ENCODE measurements at places on chromosomes 5 and 9. TPM values are rescaled to one million over a fixed set of nuclear protein-coding genes. Genes with fewer than 3 reads are reported as not detected.
A peak's percentile ranks its signal among the peaks of the same experiment; 100 is the strongest.

GRCh38 chr9:18911714-18912342 lies 121.2 kb downstream of the SAXO1 start:
- H3K27me3 ChIP-seq: no peaks in the 10 kb centered on the region
- no peak overlapping the region for H3K27ac ChIP-seq
- H3K4me1 ChIP-seq: no peaks in the 10 kb centered on the region
- H3K4me3 ChIP-seq: no peak overlapping the region
- no peak for DNase-seq

DNA sequence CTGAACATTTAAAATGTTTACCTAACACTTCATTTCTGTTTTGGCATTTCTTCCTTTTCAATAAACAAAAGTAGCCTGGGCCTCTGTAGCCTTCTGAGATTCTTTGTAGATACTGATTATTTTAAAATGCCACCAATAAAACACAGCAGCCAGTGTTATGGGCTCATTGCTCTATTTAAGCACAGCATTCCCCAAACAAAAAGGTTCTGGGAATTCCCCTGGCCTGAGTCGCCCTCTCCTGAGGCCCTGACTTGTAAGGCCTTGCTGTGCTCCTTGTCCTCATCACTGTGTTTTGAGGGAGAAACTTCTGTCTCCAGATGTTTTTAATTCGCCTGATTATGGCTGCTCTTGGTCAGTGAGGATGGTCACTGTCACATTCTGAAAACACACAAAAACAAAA lies 33.0 kb upstream of the CTXN3 start:
- no peak overlapping the region for H3K27ac ChIP-seq
- no peak for DNase-seq
- no peak overlapping the region for H3K4me3 ChIP-seq
- no peaks in the 10 kb centered on the region for H3K4me1 ChIP-seq

GRCh38 chr5:31047621-31048020 lies 145.9 kb upstream of the CDH6 start:
- no peaks in the 10 kb centered on the region for H3K4me1 ChIP-seq
- H3K4me3 ChIP-seq: no peak overlapping the region
- DNase-seq: no peak
- no peaks in the 10 kb centered on the region for H3K36me3 ChIP-seq
- H3K27ac ChIP-seq: no peak overlapping the region

- H3K27ac ChIP-seq: no peak overlapping the region
- H3K36me3 ChIP-seq: no peaks in the 10 kb centered on the region
- peaks cover 16% of the 10 kb centered on the region for H3K4me1 ChIP-seq
- no peak for DNase-seq
- no peaks in the 10 kb centered on the region for H3K27me3 ChIP-seq
Measured at GRCh38 chr5:139383993-139384590, 995 bp upstream of the SLC23A1 start.

DNA sequence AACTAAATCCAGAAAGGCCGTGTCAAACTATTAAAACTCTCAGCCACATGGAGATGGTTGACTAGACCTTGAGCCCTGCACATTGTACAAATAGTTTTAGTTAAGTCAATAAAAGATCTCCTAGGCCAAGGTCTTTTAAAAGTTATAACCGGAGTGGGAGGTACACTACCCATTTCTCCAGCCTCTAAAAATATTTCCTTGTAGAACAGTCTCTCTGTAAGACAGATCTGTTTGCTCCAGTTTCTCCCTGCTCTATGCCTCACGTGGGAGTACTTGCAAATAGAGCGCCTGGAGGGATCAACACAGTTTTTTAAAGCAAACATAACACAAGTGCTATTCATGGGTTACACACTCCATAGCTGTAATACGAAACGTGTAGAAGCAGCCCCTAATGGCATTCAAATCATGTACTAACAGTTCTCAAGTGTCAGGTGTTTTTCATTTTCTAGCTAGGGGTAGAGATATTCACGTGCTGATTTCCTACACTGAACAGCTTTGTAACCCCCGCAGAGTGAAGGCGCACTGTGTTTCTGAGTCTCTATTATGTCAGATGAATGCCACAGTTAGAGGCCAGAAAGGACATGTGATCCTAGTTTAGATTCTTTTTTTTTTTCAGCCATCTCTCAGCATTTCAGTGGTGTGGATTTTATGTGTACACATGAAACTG lies 703.4 kb upstream of the GRAMD2B start:
- no peaks in the 10 kb centered on the region for H3K4me1 ChIP-seq
- no peaks in the 10 kb centered on the region for H3K36me3 ChIP-seq
- H3K4me3 ChIP-seq: no peak overlapping the region
- DNase-seq: peak; percentile 42
- H3K27ac ChIP-seq: no peak overlapping the region
- H3K27me3 ChIP-seq: no peaks in the 10 kb centered on the region

- no peaks in the 10 kb centered on the region for H3K27me3 ChIP-seq
- H3K27ac ChIP-seq: no peak overlapping the region
- H3K36me3 ChIP-seq: no peaks in the 10 kb centered on the region
- no peak overlapping the region for H3K4me3 ChIP-seq
- no peaks in the 10 kb centered on the region for H3K4me1 ChIP-seq
Measured at GRCh38 chr5:135246605-135246922, 152.5 kb downstream of the MACROH2A1 start.

DNA sequence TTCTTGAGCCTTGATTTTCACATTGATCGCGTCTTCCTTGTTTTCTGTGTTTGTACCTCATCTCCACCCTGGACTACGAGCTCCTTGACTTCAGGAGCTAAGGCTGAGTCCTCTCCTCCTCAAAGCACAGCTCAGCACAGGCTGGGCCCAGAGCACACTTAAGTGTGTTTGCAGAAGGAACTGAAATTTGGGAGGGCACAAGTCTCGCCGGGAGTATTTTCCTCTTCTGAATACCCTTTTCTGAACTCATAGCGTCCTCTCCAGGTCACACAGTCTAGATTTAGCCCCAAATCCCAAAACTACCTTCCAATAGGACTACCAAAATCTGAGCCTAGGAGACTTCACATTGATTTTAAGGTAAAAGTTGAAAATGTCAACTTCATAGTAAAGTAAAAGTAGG lies 41.6 kb downstream of the TSTD2 start:
- H3K4me1 ChIP-seq: no peaks in the 10 kb centered on the region
- DNase-seq: no peak
- no peaks in the 10 kb centered on the region for H3K36me3 ChIP-seq

GRCh38 chr5:71475788-71476384 lies 20.4 kb downstream of the BDP1 start:
- no peak overlapping the region for H3K27ac ChIP-seq
- no peaks in the 10 kb centered on the region for H3K36me3 ChIP-seq
- H3K4me3 ChIP-seq: no peak overlapping the region
- H3K4me1 ChIP-seq: no peaks in the 10 kb centered on the region

DNA sequence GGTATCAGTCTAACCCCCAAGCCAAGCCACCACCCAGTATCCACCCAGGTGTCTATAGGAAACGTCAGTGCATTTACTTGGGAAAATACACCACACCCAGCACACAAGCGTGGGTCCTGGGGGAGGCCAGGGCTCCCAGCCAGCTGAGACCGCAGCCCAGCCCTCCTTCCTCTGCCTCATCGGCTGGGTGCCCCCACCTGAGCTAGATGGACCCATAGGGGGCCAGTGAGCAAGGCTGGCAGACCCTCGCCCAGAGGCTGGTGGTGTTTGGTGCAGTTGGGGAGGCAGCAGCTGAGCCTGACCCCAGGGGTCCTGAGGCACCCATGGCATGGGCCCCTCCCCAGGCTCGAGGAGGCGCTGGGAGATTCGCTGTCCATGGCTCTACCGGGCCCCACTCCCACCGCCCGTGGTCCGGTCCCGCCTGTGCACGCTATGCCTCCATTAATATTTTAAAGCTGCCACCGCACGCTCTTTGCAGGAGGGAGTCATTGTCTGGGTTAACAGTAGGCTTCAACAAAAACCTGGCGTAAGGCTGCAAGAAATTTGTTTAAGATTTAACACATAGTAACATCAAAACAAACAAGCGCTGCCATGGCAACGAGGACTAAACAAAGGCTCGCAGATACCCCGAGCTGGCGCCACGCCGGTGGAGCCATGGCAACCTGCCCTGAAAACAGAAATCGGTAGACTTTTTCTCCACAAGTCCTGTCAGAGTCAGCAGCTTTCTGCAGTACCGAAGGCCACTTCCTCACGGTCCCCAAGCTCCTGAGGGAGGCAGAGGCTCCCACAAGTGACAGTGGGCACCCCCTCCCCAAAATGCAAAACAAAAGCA lies 20.6 kb downstream of the TPPP start:
- H3K4me3 ChIP-seq: no peak overlapping the region
- DNase-seq: peak; percentile 69
- no peaks in the 10 kb centered on the region for H3K27me3 ChIP-seq
- peaks cover 21% of the 10 kb centered on the region for H3K4me1 ChIP-seq
- H3K27ac ChIP-seq: no peak overlapping the region

GRCh38 chr5:94776167-94776566 lies 157.7 kb downstream of the SLF1 start:
- no peak for DNase-seq
- no peak overlapping the region for H3K4me3 ChIP-seq
- no peaks in the 10 kb centered on the region for H3K27me3 ChIP-seq
- no peaks in the 10 kb centered on the region for H3K36me3 ChIP-seq

DNA sequence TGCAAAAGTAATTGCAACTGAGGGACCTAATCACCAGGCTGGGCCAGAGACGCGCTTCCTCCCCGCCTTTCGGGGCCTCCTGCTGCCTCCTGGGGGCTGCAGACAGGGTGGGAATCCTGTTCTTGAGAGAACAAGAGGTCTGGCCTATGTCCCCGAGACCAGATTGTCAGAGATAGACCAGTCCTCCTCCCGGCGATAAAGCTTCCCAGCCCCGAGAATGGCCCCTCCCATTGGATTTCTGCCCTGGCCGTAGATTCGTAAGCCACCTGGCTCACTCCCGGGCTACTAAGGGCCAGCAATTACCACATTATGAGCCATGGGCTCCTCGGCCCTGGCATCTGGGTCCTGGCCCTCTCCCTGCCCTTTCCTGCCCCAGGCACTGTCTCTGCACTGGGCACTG lies 70.4 kb downstream of the HRH2 start:
- no peak for DNase-seq
- H3K4me1 ChIP-seq: no peaks in the 10 kb centered on the region
- peaks cover 4% of the 10 kb centered on the region for H3K27me3 ChIP-seq
- H3K36me3 ChIP-seq: no peaks in the 10 kb centered on the region
- no peak overlapping the region for H3K27ac ChIP-seq

GRCh38 chr5:96076451-96076850 lies 114.8 kb upstream of the ELL2 start:
- no peaks in the 10 kb centered on the region for H3K36me3 ChIP-seq
- no peak overlapping the region for H3K27ac ChIP-seq
- H3K27me3 ChIP-seq: no peaks in the 10 kb centered on the region
- DNase-seq: no peak
- no peak overlapping the region for H3K4me3 ChIP-seq

GRCh38 chr5:123278284-123278683 lies 144.9 kb downstream of the CEP120 start:
- H3K27ac ChIP-seq: no peak overlapping the region
- DNase-seq: no peak
- no peaks in the 10 kb centered on the region for H3K36me3 ChIP-seq
- H3K27me3 ChIP-seq: no peaks in the 10 kb centered on the region
- H3K4me1 ChIP-seq: no peaks in the 10 kb centered on the region

DNA sequence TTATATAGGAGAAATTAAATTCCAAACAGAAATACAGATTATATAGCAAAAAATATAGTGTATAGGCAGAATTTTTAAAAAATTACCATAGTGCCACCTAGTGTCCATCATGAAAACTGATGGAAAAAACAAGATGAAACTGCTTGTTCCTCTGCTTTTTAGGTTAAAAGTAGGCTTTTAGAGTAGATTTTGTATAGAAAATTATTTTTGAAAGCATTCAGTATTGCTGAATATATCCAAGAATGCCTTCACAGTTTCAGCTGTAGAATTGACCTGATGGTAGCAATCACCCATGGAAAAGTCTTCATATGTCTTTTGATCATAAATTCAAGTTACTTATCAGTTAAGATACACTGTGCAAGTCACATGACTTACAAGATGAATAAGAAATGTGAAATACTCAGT lies 19.7 kb downstream of the RIOK2 start:
- DNase-seq: no peak
- no peaks in the 10 kb centered on the region for H3K36me3 ChIP-seq
- no peaks in the 10 kb centered on the region for H3K4me1 ChIP-seq
- no peak overlapping the region for H3K4me3 ChIP-seq
- H3K27ac ChIP-seq: no peak overlapping the region

DNA sequence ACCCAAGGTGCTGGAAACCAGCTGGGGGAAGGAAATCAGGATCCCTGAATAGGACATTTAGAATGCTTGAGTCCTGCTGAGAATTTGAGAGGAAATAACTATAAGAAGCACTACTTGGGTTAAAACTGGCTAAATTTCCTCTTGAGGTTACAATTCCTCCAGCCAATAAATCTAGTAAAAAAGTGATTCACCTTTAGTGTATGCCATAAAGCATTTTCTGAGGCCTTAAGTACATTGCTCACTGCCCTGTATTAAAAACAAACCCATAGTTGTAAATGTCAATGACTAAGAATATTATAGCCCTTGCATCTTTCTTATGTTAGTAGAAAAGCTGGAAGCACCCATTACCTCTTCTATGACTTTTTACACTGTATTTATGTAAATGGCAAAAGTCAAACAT lies 634.7 kb upstream of the ARRDC3 start:
- no peaks in the 10 kb centered on the region for H3K27me3 ChIP-seq
- no peak overlapping the region for H3K27ac ChIP-seq
- H3K36me3 ChIP-seq: no peaks in the 10 kb centered on the region
- no peak overlapping the region for H3K4me3 ChIP-seq
- no peak for DNase-seq
- no peaks in the 10 kb centered on the region for H3K4me1 ChIP-seq

GRCh38 chr5:140207250-140207964 lies 32.4 kb downstream of the CYSTM1 start:
- no peaks in the 10 kb centered on the region for H3K36me3 ChIP-seq
- H3K27me3 ChIP-seq: no peaks in the 10 kb centered on the region
- no peak overlapping the region for H3K4me3 ChIP-seq
- H3K27ac ChIP-seq: no peak overlapping the region
- no peak for DNase-seq

The C8G gene
- total RNA-seq: 11.9 TPM

The LTC4S gene
- 5.4 TPM for total RNA-seq

The EIF4E1B gene
- not detected for total RNA-seq

The FER gene
- 10.8 TPM for total RNA-seq

The TMEM167A gene
- 89.4 TPM for total RNA-seq

The CDH9 gene
- not detected for total RNA-seq

The TXNDC15 gene
- total RNA-seq: 31.8 TPM

The SMARCA2 gene
- total RNA-seq: 89.4 TPM

The TOMM5 gene
- 112 TPM for total RNA-seq

The SPATA31C1 gene
- not detected for total RNA-seq

All from colonic mucosa (tissue), 4 donors.